T-helper 17 cell (primary cell): ENCODE measurements at places on chromosomes 1 and 21.

- DNase-seq = no peak
Measured at GRCh38 chr1:43861988-43862735, 71.4 kb upstream of the ARTN start.

- DNase-seq = no peak
Measured at GRCh38 chr1:82901118-82901517, 1097.8 kb downstream of the TTLL7 start.

DNA sequence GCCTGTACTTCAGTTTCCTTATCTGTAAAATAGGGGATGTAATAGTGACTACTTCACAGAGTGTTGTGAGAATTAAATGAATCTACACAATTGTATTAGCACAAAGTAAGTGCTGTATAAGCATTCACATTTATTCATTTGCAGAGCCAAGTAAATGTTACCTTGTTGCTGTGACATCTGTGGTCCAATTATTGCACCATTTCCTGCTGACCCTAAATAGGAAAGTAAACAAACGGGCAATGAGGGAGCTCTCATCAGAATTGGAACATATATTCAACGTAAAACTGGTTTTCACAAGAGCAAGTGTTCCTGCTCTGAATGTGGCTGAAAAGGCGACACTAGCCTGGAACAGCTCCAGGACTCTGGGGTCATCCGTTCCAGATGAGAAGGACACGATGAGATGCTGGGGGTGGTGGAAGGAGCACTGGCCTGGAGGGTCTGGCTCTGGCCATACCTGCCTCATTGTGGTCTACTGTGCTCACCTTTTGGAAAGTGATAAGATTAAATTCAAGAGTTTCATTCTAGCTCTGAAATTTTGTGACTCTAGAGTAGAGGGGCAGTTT lies 34.5 kb downstream of the PROX1 start:
- no peak for DNase-seq

DNA sequence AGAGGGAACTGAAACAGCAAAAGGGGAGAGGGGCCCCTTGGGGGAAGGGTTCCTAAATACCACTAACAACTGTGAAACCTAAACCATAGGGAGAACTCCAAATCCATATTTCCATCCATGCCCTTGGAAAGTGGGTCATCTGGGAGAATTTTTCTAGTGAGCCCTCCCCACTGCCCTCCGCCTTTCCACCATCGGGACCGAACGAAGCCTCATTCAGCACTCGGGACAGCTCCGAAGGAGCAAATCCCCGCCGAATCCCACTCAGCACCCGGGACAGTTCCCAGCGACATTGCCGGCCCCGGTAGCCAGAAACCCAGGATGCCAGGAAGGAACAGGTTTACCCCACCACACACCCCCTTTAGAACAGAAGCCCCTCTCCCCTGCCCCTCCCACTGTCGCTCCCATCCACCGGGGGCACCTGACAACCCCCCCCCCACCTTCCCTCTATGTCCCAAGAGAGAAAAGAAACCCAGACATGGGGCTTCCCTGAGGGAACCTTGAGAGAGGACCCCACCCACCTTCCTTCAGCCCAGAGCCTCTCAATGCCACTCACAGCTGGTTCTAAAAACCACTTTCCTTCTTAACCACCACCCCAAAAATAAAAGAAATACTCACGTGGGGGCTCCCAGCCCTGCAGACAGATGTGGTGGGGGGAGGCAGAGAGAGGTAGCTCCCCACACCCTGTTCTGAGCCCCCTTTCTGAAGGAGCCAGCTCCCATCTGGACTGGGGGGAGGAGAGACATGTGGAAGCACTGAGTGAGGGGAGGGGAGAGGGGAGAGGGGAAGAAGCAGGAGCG lies 4.5 kb downstream of the DLGAP3 start:
- no peak for DNase-seq

DNA sequence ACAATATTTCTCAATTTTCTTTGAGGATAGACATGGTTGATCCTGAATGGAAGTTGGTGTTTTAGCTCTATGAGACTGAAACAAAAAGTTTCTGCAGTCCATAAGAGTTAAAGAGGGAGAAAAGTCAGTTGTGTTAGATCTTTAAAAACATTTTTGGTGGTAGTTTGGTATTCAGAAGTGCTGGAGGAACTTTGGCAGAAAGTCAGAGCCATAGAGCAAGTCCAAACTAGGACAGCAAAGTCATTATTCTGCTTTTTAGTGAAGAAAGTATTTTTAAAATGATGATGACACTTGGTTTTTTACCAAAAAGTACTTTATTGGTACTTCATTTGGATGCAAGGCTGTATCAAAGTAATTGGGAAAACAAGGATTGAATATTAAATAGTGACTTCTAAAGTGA lies 41.8 kb downstream of the FNBP1L start:
- no peak for DNase-seq

GRCh38 chr1:35832276-35832905 lies 24.6 kb downstream of the AGO4 start:
- no peak for DNase-seq

GRCh38 chr1:228082918-228083870 lies 686 bp downstream of the ARF1 start:
- peak; percentile 29 for DNase-seq

- DNase-seq = no peak
Measured at GRCh38 chr1:21933397-21934248, 3.5 kb downstream of the HSPG2 start.

GRCh38 chr1:179425186-179425585 lies 59.4 kb downstream of the AXDND1 start:
- DNase-seq = no peak

- no peak for DNase-seq
Measured at GRCh38 chr1:96721053-96721415, 550 bp upstream of the PTBP2 start.
